ENCODE measurements at places on chromosomes 11 and 22.
A peak's percentile ranks its signal among the peaks of the same experiment; 100 is the strongest.

DNA sequence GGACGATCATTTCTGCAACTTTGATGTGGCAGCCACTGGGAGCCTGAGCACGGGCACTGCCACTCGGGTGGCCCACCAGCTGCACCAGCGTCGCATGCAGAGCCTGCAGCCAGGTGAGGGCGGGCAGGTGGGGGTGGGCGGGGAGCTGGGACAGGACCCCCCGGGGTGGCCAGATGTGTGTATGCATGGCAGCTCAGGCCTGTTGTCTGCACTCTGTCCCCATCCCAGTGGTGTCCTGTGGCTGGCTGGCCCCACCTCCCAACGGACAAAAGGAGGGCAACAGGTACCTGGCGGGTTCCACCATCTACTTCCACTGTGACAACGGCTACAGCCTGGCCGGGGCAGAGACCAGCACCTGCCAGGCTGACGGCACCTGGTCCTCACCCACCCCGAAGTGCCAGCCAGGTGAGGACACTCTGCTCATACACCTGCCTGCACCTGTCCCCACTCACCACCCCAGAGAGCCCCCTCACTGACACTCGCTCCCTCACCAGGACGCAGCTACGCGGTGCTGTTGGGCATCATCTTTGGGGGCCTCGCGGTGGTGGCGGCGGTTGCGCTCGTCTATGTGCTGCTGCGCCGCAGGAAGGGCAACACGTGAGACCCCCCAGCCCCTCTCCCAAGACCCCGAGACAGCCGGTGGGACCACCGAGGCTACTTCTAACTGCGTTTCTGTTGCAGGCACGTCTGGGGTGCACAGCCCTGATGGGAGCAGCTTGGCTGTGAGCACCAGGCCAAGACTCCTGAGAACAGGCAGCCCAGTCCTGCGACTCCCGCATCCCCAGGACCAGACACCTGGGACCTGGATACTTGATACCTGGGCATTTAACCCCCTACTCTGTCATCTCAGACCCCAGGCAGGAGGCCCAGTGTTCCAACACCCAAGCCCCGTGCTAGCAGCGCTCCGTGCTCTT lies 6.7 kb downstream of the SUSD2 start:
- no peak for DNase-seq

- DNase-seq: no peak
These were observed 52.9 kb downstream of the NCAPD3 start for GRCh38 chr11:134170919-134171281.

GRCh38 chr11:108863528-108863927 lies 198.7 kb downstream of the DDX10 start:
- DNase-seq: no peak

DNA sequence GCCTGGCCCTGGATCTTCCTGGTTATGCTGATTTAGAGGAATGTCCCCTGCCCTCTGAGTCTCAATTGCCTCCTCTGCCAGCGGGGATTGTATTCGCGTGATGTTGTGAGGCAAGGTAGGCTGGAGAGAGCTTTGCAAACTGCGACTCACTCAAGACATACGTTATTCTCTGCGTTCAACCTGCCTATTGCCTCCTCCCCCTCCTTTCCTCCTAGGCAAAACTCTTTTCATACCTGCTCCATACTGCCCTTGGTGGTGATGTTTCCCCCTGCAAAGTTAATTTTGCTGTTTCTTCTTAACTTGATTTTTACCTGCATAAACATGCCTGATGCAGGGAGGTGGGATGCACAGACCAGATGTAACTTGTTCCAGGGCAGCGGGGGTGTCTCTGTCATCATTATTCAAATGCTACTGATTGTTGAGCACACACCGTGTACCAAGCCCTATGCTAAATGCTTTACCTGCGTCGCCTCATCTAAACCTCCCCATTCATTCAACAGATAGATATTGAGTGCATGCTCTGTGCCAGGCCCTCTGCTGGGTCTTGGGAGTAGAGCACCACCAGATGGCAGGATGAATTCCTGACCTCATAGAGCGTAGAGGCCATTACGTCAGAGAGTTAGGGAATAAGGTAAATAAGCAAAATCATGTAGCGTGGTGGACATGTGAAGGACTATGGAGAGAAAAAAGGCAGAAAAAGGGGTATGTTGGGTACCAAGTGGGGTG lies 29.0 kb downstream of the SGSM1 start:
- peak; percentile 32 for DNase-seq

GRCh38 chr22:17121233-17122195 lies at the start of gene TMEM121B:
Gene TMEM121B, minus strand, starts transcription at chr22:17121360. Its CDS starts 233 bp downstream, at chr22:17121127.
- peak; percentile 89 for DNase-seq

DNA sequence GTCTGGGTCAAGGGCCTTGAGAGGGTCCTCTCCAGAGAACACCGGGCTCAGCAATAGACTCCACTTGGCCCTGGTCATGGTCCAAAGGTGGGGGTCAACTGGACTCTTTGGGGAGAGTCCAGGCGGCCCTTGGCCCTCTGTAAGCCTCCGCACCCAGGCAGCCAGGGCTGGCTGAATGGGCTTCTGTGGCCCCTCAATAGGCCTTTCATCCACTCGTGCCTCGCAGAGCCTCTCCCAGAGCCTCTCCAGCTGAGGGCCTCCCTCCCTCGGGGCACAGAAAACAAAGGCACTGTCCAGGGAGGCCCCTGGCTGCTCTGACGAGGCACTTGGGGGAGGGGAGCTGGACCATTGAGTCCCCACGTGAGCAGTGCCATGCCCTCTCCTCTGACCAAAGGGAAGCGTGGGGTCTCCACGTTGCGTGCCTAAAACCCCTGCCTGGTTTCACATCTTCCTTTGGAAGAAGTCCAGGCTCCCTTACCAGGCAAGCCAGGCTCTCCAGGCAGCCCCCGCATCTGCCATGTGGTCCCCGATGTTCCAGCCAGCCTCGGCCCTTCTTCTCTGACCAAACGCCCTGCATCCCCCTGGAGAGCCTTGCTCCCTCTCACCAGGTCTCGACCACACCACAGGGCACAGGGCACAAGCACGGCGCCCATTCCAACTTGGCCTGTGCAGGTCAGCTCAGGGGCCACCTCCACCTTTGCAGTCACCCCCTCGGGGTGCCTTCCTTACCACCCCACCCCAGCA lies 15.5 kb downstream of the KIAA0930 start:
- no peak for DNase-seq

DNA sequence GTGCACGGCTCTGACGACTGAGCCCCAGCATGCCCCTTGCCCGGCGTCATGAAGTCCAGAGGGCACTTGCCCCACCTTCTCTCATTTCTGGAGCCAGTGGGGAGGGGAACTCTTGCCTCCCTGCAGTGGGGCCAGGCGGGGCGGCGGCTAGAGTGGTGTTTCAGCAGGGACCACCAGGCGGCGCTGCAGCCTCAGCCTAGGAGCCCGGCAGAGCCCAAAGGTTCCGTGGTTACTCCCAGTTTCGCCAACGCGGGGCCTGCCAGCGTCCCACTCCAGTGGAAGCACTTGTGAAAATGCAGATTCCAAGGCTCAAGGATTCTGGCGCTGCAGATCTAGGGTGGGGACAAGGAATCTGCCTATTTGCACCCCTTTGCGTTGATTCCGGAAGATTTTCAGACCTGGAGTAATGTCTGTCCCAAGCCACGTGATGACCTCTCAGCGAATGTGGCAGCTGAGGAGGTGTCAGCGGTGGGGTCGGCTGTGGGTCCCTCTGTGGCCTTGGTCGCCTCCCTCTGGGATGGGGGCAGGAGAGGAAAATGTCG lies 55.7 kb downstream of the CD82 start:
- peak; percentile 49 for DNase-seq

- no peak for DNase-seq
These were observed 562 bp downstream of the ZBED4 start for GRCh38 chr22:49853981-49854831.

- no peak for DNase-seq
These were observed 21.4 kb downstream of the USP35 start for GRCh38 chr11:78210000-78210608.

DNA sequence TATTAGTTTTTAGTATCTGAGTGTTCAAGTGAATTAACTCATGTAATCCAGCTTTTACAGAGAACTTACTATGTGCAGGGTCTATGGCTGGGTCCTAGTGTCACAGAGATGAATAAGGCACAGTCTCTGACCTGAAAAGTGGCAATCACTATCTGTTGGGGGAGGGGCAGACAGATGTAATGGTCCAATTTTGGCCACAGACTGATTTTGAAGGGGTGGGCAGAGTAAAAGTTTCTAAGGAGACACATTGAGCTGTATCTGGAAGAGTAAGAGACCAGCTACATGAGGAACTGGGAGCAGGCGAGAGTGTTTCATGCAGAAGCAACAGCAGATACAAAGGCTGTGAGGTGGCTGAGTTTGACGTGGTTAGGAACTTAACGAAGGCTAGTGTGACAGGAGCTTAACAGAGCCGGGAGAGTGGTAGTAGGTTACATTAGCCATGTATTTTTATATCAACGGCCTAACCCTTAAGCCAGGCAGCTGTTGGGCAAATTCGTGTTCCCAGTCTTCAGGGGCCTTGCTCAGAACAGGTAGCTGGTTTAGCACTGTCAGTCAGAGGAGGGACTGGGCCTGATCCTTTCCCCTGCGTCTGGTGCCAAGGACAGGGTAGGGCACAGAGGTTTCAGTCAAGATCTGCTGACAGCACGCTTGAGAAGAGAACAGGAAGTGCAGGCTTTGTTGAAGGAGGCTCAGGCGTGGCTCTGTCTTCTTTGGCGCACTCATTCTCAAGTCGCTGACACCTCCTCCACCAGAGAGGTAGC lies 1.4 kb upstream of the STIM1 start:
- DNase-seq: no peak

DNA sequence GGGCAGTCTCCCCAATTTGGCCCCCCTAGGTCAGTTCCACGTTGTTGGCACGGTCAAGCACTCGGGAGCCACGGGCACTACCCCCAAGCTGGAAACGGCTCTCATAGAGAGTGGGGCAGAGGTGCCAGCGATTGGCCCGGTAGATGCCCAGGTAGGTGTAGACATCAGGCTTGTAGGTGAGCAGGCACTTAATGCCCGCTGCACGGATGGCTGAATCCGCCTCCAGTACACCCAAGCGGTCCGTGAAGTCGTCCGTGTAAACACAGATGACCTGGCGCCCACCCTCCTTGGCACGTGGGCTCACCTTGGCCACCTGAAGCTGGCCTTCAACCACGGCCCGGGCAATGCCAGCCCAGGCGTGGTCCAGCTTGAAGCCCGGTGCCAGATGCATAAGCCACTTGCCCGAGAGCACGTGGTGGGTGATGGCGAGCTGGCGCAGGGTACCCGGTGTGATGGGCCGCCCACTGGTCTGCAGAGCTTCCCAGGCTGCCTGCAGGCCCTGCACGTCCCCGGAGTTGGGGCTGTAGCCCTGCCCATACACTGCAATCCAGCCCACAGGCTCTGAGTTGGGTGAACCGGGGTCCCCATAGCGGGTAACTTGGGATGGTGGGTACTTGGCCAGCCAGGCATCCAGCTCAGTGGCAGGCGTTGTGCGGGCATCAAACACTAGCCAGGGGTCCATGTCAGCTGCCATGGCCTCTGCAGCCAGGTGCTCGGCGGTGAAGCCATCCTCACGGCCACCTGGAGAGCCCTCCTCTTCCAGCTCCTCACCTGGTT lies 1.2 kb downstream of the C11orf68 start:
- no peak for DNase-seq

Measured in NCI-H1436 (cell line).